ENCODE measurements at places on chromosomes 7 and 10.

DNA sequence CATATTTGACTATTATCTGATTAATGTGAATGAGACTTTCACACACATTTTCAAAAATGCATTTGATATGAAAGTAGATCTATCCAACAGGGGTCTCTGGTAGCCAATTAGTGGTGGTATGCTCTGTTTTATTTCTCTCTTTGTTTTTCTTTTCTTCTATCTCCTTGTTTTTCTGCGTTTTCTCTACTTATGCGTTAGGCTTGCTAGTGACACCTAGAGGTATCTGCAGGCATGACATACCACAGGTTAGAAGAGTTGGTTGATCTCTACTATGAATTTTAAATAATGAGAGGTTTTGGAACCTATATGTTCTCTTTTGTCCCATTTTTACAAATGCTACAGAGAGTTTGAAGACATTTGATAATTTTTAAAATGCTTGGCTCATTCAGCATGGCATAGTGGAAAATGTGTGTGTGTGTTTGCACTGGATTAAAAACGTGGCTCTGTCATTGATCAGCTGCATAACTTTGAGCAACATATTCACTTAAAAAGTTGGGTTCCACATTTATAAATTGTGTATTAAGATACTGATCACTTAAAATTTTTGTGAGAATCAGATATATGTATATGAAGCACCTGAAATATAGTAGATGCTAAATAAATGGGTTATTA is 28.1 kb upstream of the PLXDC2 start:
- peak; percentile 1 for DNase-seq

DNA sequence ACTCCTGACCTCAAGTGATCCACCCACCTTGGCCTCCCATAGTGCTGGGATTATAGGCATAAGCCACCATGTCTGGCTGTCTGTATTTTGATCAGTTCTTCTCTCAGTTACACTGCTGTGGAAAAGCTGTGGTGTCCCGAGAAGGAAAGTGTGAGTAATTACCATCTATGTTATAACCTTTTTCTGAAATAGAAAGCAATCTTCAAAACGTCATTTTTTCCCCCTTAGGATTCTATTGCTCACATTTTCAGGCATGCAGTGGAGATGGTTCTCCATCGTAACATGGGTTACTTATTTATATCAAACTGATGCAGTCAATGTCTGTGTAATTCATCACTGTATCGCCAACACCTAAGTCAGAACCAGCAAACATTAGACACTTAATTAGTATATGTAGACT is 103.5 kb upstream of the FAM3C start:
- no peak for DNase-seq

DNA sequence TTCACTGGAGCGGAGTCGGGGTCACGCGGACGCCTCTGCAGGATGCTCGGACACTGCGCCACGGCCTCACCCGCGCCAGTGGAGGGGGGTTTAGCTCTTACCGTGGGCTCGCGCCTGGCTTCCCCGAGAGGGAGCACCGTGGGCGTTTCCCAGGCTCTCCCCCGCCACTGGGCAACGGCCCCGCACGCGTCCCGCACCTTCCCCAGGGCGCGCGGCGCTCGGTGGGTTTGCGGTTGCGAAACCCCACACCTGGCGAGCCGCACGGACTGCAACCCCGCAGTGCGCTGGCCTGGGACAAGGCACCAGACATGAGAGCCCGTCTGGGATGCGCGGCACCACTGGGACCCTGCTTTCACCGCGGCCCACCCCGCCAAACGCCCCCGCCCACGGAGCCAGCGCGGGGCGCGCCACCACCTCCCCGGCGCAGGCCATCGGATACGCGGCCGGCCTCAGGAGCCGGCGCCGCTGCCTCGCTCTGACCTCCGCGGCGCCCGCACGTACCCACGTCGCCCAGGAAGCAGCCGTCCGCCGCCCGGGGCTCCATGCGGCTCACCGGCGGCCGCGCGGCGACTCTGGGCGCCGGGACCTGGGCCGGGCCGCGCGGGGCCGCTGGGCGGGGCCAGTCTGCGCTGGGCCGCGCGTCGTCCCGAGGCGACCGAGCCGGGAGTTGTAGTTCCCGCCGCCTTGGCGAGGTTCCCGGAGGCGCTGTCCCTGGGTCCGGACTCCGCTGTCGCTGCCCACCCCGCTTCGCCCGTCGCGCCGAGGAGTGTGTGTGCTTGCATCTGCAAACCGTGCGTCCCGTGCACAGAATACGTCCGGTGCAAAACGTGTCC is at the start of gene ASB13:
TSS of gene ASB13 (minus strand) at position 588 of the 833 bp plus-strand sequence. CDS start at position 544, 44 bp downstream.
- DNase-seq: peak; percentile 54

DNA sequence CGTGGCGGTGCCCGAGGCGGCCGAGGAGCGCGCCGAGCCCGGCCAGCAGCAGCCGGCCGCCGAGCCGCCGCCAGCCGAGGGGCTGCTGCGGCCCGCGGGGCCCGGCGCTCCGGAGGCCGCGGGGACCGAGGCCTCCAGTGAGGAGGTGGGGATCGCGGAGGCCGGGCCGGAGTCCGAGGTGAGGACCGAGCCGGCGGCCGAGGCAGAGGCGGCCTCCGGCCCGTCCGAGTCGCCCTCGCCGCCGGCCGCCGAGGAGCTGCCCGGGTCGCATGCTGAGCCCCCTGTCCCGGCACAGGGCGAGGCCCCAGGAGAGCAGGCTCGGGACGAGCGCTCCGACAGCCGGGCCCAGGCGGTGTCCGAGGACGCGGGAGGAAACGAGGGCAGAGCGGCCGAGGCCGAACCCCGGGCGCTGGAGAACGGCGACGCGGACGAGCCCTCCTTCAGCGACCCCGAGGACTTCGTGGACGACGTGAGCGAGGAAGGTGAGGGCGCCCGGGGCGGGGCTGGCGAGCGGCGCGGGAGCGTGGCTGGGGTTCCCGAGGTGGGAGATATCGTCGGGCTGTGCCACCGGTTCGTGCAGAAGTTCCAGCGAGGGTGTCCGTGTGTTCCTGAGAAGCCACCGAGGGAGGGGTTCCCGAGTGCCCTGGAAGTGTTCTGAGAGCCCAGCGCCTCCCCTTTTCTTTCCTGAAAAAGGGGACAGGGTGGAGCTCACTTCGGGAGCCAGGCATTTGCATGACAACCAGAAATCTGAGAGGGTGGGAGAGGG is 495 bp downstream of the EIF3B start:
- DNase-seq: peak; percentile 10

DNA sequence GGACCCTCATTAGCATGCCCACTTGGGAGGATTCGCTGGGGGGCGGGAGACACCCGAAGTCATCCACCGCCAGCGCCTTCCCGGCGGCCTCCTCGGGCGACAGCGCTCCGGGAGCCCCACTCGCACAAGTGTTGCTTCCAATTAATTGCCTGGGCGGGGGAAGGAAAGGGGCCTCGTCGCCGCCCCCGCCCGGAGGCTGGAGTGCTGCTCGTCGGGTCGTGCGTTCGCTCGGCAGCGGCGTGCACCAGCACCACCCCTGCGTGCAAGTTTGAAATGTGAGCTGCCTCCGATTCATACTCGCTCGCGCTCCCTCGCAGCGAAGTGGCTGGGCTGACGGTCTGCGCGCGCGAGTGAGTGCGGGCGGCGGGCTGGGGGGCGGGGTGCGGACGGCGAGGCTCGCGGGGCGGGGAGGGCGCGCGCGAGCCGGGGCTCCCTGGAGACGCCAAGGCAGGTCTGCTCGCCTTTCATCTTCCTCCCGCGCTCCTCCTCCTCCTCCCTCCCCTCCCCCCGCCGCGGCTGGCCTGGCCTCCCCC is 104.6 kb upstream of the PPIF start:
- DNase-seq: peak; percentile 85

DNA sequence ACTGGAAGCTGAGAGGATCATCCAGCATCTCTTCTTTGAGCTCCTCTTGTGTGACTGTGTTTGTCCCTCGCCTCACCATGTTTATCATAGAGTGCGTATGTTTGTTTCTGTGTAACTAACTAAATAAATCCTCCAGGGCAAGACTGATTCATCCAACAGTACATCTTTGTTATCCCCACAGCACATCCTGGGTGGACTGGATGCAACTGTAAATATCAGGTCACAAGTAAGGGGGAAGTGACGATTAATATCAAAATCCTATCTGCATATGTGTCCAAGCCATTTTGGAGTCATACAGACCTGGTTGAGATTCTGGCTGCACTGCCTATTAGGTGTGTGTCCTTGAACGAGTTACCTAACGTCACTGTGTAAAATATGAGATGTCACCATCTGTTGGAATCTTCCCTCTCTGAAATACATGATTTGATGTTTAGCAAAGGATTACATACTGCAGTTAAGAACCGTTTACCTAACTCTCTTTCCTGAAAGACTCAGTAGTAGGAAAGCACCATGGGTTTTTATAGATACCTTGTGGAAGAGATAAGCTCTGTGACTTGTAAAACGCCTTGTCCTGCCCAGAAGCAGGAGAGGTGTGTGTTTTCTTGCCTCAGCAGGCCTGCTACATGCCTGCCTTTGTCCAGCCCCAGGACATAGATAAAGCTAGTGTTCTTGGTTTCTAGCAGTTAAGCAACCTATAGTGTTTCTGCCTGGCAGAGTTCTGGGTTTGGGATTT is 25.8 kb downstream of the WBP1L start:
- no peak for DNase-seq

DNA sequence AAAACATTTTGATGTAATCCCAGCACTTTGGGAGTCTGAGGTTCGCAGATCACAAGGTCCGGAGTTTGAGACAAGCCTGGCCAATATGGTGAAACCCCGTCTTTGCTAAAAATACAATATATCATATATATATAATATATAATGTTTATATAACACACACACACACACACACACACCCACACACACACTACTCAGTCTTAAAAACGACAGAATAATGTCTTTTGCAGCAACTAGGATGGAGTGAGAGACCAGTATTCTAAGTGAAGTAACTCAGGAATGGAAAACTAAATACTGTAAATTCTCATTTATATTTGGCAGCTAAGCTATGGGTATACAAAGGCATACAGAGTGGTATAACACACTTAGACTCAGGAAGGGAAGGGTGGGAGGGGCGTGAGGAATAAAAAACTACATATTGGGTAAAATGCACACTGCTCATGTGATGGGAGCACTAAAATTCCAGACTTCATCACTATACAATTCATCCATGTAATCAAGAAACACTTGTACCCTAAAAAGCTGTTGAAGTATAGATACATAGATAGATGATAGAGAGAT is 231.2 kb upstream of the SEMA3A start:
- no peak for DNase-seq

DNA sequence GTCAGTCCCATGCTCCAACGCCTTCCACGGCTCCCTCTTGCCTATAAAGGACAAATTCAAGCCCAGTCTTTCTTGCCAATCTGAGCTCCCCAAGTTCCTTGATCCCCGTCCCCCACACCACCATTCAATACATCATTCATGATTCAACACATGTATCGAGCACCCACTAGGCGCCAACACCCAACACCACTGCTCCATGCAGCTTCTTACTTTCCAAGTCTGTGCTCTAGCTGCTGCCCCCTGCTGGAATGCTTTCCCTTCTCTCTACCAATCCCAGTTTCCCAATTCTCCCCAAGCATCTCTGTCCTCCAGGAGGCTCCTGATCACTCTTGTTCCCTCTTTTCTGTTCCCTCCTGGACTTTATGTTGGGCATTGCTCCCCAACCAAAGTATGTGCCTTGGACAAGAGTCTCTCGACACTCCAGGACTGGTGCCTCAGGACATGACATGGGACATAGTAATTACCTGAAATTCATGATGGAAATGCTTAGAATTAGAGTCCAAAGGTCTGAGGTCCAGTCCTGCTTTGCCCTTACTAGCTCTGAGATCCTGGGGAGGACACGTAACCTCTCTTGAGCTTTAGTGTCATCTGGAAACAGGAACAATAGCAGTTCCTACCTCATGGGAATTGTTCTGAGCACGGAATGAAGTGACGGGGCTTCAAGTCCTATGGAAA is 172.7 kb downstream of the NEURL1 start:
- peak; percentile 38 for DNase-seq

GRCh38 chr10:98195120-98195519 is 60.7 kb downstream of the R3HCC1L start:
- DNase-seq: no peak

GRCh38 chr10:60846173-60846572 is 67.9 kb downstream of the CDK1 start:
- DNase-seq: peak; percentile 23

GRCh38 chr7:118046086-118046485 is 137.9 kb upstream of the LSM8 start:
- DNase-seq: no peak

DNA sequence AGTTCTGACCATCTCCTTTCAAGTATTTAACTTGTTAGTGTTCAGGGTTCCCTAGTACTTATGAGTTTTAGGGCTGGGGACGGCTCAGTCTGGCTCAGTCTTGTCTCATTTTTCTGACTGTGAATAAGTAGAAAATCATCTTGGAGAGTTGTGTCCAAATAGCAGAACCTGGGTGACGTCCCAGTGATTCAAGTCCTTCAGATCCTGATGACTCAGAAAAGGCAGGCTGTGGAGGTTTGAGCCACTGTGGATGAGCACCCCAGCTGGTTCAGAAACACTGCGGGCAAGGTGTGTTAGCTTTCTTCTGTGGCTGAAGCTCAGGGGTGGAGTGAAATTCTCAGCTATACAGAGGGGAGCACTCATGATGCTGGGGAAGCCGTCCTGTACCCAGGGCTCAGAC is 154.4 kb upstream of the NPY start:
- peak; percentile 83 for DNase-seq

Measured in MG63 (cell line).